Left ventricle myocardium inferior (tissue), 1 donor: ENCODE measurements at places on chromosomes 11 and 22. TPM values are rescaled to one million over a fixed set of nuclear protein-coding genes. Genes with fewer than 3 reads are reported as not detected.

Gene TREH
- total RNA-seq: not detected

Gene PGA5
- total RNA-seq: not detected

Gene OR52E2
- total RNA-seq: not detected

Gene SERHL2
- 3.5 TPM for total RNA-seq

Gene C22orf23
- 0.82 TPM for total RNA-seq

DNA sequence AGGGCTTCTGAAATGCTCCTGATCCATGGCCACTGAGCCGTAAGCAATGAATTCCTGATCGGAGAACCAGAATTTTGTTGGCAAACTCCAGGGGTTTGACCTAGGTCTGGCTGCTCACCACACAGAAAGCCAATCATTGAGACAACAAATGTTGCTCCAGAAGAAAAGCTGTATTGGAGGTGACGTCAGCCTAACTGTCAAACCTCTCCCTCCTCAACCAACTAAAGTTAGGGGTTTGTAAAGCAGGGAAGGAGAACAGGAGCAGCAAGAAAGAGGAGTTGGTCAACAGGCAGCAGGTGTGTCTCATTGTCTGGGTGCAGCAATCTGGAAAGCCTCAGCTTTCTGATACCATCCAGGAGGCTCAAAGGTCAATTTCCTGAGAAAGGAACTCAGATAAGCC lies 133.7 kb upstream of the SEZ6L start:
- H3K27ac ChIP-seq: no peak overlapping the region
- no peaks in the 10 kb centered on the region for H3K27me3 ChIP-seq
- DNase-seq: no peak
- no peaks in the 10 kb centered on the region for H3K36me3 ChIP-seq
- H3K4me1 ChIP-seq: no peaks in the 10 kb centered on the region

GRCh38 chr11:126561327-126561893 lies 205.9 kb downstream of the ST3GAL4 start:
- no peak overlapping the region for H3K4me3 ChIP-seq
- DNase-seq: peak; percentile 23
- no peaks in the 10 kb centered on the region for H3K36me3 ChIP-seq
- no peaks in the 10 kb centered on the region for H3K4me1 ChIP-seq

GRCh38 chr11:59706518-59707285 lies 6.9 kb downstream of the OR10V1 start:
- no peak overlapping the region for H3K27ac ChIP-seq
- DNase-seq: no peak
- peaks cover 21% of the 10 kb centered on the region for H3K27me3 ChIP-seq
- no peak overlapping the region for H3K4me3 ChIP-seq
- no peaks in the 10 kb centered on the region for H3K36me3 ChIP-seq

DNA sequence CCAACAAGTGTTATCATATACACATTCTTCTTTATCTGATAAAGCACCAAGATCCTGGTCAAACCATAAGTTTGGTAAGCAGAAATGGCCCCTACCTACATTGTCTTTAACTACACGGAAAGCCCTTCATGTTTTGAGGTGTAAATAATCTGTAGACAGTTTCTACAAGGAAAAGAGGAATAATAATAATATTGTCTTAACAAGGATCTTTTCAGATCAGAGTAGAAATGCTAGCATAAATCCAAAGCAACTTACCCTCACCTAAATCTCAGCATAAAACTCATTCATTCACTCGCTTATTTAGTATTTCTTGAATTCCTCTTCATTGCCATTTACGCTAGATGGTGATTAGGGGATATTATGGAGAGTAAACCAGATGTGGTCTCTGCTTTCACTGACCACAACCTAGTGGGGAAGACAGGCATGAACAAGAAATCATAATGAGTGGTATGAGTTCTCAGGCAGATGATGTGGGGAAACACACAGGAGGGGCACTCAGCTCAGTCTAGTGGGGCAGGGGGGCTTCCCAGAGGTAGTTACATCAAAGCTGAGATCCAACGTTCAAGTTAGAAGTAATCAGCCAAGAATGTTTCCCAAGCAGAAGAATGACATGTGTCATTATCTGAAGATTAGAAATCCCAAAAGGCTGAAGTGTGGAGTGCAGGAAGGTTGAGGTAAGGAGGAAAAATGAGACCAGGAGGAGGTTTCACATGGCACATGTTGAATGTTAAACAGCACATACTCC lies 65.4 kb upstream of the ZC3H12C start:
- H3K36me3 ChIP-seq: no peaks in the 10 kb centered on the region
- H3K4me3 ChIP-seq: no peak overlapping the region
- H3K27me3 ChIP-seq: no peaks in the 10 kb centered on the region

GRCh38 chr22:36465232-36466021 lies 16.0 kb downstream of the TXN2 start:
- peak overlapping the region; percentile 92 for H3K27ac ChIP-seq
- H3K36me3 ChIP-seq: no peaks in the 10 kb centered on the region
- no peaks in the 10 kb centered on the region for H3K27me3 ChIP-seq
- DNase-seq: peak; percentile 75
- no peak overlapping the region for H3K4me3 ChIP-seq

DNA sequence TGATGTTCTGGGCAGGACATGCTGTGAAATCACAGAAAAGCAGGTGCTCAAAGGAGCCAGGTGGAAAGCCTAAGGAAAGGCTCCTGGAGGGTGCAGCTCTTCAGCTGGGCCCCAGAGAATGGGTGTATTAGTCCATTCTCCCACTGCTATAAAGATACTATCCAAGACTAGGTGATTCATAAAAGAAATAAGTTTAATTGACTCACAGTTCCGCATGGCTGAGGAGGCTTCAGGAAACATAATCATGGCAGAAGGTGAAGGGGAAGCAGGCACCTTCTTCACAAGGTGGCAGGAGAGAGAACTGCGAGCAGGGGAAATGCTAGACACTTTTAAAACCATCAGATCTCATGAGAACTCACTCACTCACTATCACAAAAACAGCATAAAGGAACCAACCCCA lies 43.1 kb upstream of the DEUP1 start:
- H3K36me3 ChIP-seq: no peaks in the 10 kb centered on the region
- no peaks in the 10 kb centered on the region for H3K27me3 ChIP-seq
- no peak overlapping the region for H3K27ac ChIP-seq
- no peak for DNase-seq

GRCh38 chr11:119615882-119616196 lies 113.2 kb downstream of the NECTIN1 start:
- no peak for DNase-seq
- H3K27me3 ChIP-seq: peaks cover 74% of the 10 kb centered on the region
- H3K4me1 ChIP-seq: no peaks in the 10 kb centered on the region
- H3K36me3 ChIP-seq: no peaks in the 10 kb centered on the region
- H3K4me3 ChIP-seq: no peak overlapping the region
- H3K27ac ChIP-seq: no peak overlapping the region

GRCh38 chr11:96817482-96818399 lies 427.9 kb downstream of the JRKL start:
- peaks cover 7% of the 10 kb centered on the region for H3K4me1 ChIP-seq
- H3K4me3 ChIP-seq: no peak overlapping the region
- DNase-seq: no peak
- H3K36me3 ChIP-seq: no peaks in the 10 kb centered on the region
- H3K27ac ChIP-seq: no peak overlapping the region
- no peaks in the 10 kb centered on the region for H3K27me3 ChIP-seq

DNA sequence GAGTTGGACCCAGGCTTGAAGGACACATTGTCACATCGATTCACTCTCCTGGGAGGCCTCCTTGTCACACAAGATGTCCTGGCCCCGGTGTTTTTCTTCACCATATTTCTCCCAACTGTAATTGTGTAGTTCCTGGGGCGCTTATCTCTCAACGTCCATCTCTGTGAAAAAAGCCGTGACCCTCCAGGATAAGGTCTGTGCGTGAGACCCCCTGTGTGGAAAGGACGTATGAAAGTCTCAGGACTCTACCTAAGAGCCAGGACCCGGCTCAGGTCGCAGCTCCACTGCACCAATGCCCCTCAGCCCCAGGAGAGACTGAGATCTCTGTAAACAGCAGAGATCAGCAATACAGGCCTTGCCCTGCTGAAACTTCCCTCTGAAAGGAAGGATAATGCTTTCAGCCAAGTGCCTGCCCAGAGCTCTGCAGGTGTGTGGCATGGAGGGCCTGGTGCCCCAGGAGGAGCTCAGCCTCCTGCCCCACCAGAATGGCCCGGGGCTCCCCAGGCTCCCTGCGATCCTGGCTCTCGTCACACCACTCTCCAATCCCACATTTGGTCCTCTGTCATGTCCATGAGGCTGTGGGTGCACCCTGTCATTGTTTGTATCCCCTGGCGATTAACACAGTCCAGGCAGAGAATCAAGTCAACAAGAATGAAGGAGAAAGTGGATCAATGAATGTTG lies 119.2 kb upstream of the TMEM45B start:
- H3K36me3 ChIP-seq: no peaks in the 10 kb centered on the region
- peaks cover 90% of the 10 kb centered on the region for H3K27me3 ChIP-seq
- H3K27ac ChIP-seq: no peak overlapping the region
- DNase-seq: no peak
- no peak overlapping the region for H3K4me3 ChIP-seq

GRCh38 chr11:121464352-121464946 lies 11.7 kb upstream of the SORL1-AS1 start:
- DNase-seq: peak; percentile 64
- H3K4me1 ChIP-seq: peaks cover 36% of the 10 kb centered on the region
- H3K27ac ChIP-seq: peak overlapping the region; percentile 51
- no peak overlapping the region for H3K4me3 ChIP-seq
- peaks cover 13% of the 10 kb centered on the region for H3K27me3 ChIP-seq
- H3K36me3 ChIP-seq: no peaks in the 10 kb centered on the region

DNA sequence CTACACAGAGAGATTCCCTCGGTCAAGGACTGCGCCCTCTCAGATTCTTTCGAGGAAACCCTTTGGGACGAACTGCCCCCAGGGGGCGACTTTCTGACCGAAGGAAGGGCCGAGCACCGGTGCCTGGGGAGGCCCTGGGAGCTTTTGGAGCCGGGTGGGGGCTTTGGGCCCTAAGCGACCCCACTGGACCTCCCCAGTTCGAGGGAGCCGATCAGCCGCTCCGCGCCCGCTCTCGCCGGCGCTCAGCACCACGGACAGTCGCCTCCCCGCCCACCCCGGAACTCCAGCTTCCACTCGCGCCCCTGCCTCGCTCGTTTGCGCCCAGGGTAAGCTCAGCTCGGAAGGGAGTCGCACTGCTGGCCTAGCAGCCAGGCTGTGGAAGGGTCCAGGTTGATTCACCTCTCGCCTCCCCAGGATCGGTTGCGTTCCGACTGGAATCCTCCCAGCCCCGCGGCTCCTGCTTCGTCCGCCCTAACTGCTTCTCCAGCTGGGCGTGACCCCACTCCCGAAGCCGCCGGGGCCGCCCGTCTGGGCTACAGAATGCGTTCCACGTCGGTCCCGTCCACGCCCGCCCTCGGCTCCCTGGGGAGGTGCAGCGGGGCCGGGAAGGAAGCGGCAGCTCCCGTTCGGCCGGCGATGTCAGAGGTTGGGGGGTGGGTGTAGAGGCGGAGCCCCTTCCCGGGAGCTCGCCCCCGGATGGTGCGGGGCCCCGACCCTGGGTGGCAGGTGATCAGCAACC lies 428 bp downstream of the SCN3B start:
- peaks cover 27% of the 10 kb centered on the region for H3K4me1 ChIP-seq
- H3K4me3 ChIP-seq: peak overlapping the region; percentile 76
- peak; percentile 58 for DNase-seq
- H3K27me3 ChIP-seq: peaks cover 37% of the 10 kb centered on the region
- H3K27ac ChIP-seq: peak overlapping the region; percentile 81
- H3K36me3 ChIP-seq: no peaks in the 10 kb centered on the region

DNA sequence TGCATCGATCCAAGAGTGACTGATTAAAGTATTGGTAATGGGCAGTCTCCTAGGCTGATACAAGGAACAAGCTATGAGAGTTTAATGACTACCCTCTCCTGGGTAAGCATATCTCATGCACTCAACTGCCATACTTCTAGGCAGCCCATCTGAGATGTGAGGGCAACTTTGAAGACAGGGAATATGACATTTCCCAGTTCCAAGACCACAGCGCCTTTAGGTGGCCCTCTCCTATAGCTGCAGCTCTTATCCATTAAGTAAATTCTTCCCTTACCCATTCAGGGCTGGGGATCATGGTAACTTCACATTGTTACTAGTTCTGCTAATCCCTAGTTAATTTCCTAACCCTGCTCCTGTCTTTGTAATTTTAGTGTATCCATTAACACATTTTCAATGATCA lies 157.3 kb upstream of the CTSC start:
- no peaks in the 10 kb centered on the region for H3K4me1 ChIP-seq
- no peaks in the 10 kb centered on the region for H3K36me3 ChIP-seq
- H3K4me3 ChIP-seq: no peak overlapping the region
- no peak overlapping the region for H3K27ac ChIP-seq

DNA sequence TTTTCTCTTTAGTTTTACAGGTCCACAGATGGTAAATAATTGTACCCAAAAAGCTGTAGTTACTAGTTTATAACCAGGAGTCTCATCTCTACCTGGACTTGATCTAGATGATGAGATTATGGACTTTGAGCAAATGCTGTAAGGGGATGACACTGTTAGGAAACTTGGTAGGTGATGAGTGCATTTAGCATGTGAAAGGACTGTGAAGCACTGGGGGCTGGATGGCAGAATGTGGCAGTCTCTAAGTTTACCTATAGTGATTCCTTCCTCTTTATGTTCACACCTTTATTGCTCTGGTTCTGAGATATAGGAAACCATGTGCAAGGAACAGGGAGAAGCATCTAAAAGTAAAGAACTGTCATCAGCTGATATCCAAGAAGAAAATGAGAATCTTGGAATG lies 230.7 kb upstream of the CHORDC1 start:
- no peak overlapping the region for H3K4me3 ChIP-seq
- H3K27ac ChIP-seq: no peak overlapping the region
- no peaks in the 10 kb centered on the region for H3K27me3 ChIP-seq

- peaks cover 4% of the 10 kb centered on the region for H3K27me3 ChIP-seq
- no peak for DNase-seq
- no peak overlapping the region for H3K4me3 ChIP-seq
- peak overlapping the region; percentile 58 for H3K27ac ChIP-seq
- peaks cover 21% of the 10 kb centered on the region for H3K4me1 ChIP-seq
Observed at GRCh38 chr11:79236541-79236971, 204.3 kb downstream of the TENM4 start.

- H3K36me3 ChIP-seq: no peaks in the 10 kb centered on the region
- DNase-seq: peak; percentile 54
- H3K4me3 ChIP-seq: no peak overlapping the region
- H3K4me1 ChIP-seq: peaks cover 16% of the 10 kb centered on the region
Observed at GRCh38 chr22:32644252-32645100, 157.0 kb upstream of the TIMP3 start.
